Femur (tissue), 1 donor: ENCODE measurements at places on chromosomes 5 and 9.
A peak's percentile ranks its signal among the peaks of the same experiment; 100 is the strongest.

DNA sequence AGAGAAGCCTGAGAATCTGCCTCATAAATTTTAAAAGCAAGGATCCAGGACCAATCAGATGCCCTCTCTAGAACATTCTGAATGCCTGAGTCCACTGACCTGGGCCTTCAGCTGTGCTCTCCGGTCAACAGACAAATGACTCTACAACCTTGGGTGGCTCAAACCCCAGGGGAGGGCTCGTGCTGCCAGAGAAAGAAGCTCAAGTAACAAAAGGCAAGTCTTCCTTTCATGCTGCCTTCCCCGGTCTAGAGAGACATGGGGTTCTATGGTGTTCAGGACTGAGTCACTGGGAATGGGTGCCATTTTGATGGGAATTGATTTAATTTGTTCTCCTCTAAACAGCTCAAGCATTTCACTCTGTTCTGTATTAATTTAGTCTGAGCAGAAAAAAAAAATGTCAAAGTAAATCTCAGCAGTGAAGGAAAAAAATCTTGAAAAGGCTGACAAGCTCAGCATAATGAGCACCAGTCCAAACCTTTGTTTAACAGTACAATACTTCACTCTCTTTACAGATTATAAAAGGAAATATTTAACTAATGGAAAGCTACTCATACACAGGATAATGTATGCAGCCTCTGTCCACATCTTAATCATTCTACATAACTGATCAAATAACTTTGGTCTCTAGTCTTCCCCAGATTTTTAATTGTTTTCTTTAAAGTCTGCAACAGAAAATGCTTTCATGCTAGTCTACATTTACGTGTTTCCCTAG, 191.0 kb downstream of the GLIS3 start:
- DNase-seq: no peak

GRCh38 chr5:179185941-179186411, 125.8 kb downstream of the ZNF354C start:
- no peak for DNase-seq

GRCh38 chr5:50667023-50667652, 701 bp downstream of the PARP8 start:
- peak; percentile 69 for DNase-seq

GRCh38 chr5:30197662-30198061, 995.8 kb upstream of the CDH6 start:
- no peak for DNase-seq

DNA sequence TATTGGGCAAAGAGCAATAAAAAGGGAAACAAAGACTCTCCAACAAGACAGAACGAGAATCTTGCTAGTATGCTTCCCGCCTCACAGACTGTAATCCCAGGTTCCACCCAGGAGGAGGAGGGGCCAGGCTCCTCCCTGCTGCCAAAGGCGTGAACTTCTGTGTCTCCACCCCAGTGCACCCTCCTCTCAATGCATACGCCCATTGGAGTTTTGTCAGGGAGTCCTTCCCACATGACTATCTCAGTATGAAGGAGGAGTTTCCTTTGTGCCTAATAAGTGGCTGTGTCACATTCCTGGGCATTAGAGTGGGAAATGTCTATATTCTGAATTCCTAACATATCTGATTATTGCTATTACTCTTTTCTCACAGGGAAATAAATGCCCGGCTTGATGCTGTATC, 106.4 kb upstream of the DHFR start:
- no peak for DNase-seq
